ENCODE measurements at places on chromosomes 6 and 20. TPM values are rescaled to one million over a fixed set of nuclear protein-coding genes. Genes with fewer than 3 reads are reported as not detected.

DNA sequence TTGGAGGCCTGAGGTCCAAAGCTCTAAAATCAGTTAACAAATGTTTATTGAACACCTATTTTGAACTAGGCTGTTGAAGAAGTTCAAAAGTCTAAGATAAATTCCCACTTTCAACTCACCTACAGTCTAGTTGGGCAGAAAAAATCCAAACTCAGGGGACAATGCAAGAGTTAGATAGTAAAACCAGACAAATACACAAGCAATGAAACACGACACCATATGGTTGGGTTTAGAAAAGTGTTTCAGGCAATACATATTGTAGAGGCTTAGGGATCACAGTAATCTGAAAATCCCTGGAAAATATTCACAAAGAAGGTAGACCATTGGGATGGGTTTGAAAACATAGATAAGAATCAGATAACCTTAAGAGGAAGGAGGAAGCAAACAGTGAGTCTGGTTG lies 1.3 kb upstream of the CARMIL1 start:
- DNase-seq = no peak

- DNase-seq = no peak
Measured at GRCh38 chr6:56688521-56688920, 45.8 kb upstream of the DST start.

- no peak for DNase-seq
Measured at GRCh38 chr6:21914121-21914973, 320.8 kb downstream of the SOX4 start.

DNA sequence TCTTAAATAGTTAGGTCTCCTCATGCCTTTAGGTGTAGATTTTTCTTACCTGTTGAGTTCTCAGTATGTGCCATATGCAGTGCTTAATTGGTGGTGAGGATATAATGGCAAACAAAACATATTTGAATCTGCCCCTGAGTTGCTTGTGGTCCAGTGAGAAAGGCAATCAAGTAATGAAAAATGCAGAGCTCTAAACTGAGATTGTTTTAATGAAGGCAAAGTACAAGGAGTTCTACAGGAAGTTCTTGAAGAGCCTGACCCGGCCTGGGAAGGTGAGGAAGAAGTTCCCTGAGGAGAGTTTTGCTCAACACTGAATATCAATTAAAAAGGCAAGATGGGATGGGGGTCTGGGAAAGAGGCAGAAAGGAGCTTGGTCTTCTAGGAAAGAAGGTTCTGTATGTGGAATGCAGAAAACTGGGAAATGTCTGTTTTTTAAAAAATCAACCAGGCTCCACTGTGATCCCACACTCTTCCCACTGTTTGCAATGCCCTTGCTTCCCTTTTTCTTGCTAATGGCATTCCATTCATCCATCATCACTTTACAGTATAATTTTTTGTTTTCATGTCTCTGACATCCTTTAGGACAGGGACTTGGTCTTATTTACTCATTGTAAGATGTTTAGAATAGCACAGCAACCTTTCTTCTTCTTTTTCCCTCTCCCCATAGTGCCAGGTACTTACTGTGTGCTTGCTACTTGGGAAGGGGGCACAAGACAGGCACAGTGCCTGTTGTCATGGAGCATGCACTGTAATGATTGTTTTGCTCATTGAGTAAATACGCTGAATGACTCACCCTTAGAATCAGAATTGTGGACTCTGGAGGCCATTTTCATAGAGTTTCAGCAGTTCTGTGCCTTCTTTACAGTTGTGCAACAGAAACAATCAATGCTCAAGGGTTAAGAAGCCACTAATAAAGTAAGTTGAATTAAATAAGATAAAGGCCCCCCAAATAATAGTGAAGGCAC lies 64.3 kb downstream of the ANKS1A start:
- no peak for DNase-seq

LINC00237 gene
- polyA plus RNA-seq = not detected

LPA gene
- polyA plus RNA-seq = not detected

DNA sequence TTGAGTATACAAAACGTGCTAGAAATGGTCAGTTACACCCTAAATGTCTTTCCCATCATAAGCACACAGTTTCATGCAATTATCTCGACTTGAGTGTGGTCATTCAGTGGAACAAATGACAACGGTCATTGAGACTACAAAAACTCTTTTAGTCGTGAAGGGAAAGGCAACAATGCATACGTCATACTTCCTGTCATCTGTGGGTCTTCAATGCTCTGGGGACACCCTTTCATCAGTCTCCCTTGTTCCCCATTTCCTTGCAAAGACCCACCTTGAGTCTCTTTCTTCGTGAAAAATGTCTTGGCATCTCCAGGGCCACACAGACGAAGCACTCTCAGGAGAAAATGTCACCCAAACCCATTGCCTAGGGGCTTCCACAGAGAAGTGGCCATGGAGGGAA lies 238.5 kb downstream of the GMPR start:
- DNase-seq = no peak

DNA sequence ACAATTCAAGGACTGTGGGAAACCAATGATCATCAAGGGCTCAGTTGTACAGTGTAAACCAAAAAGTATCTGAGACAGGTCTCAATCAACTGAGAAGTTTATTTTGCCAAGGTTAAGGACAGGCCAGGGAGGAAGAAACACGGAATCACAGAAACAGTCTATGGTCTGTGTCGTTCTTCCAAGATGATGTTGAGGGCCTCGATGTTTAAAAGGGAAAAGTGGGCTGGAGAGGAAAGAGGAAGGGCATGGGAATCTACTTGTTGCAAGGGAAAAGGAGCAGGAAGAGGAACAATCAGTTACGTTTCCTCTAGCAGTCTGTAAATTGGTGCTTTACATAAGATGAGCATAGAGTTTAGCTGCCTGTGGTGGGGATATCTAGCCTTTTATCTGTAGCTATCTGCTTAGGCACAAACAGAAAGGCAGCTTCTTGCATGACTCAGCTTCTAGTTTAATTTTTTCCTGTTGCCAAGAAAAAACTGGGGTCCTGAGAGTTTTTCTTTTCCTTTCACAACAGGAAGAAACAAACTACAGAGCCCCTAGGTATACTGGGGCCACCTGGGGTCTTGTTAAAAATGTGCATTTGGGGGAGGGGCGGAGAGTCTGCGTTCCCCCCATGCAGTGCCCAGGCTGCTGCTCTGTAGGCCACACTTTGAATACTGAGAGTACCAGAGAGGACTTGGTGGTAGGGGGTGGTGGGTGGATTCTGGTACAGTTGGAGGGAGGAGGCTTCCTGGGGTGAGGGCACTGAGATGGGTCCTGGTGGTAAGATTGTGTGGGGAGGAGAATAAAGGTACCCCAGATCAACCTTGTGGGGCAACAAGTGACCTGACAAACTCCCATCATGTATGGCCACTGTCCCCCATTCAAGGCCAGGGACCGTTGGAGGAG lies 35.3 kb upstream of the EZR start:
- DNase-seq = no peak

GRCh38 chr20:41692479-41693135 lies 74.4 kb upstream of the CHD6 start:
- peak; percentile 75 for DNase-seq

DNA sequence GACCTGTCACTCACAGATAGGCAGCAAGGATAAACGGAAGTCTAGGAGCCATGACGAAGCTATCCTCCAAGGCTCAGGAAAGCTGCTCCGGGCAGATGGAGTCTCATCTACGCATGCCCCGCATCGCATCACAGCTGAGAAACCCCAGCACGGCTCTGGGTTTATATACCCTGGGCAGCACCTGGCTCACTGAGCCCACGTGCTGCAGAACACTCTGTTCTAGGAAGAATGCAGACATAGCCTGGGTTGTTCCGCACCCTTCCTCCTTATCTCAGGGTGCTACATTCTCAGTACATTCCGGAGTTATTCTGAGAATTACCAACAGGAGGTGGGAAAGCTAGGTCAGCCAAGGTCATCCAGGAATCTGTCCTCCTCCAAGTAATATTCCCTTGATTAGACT lies 260.4 kb downstream of the CBLN4 start:
- DNase-seq = no peak

- no peak for DNase-seq
Measured at GRCh38 chr6:163287626-163288025, 126.9 kb upstream of the QKI start.

TM9SF4 gene
- polyA plus RNA-seq = 29.4 TPM

GRCh38 chr6:108250240-108250866 lies 10.5 kb downstream of the SNX3 start:
- DNase-seq = peak; percentile 37

GRCh38 chr6:84193114-84193708 lies 34.2 kb downstream of the CEP162 start:
- no peak for DNase-seq

- DNase-seq = no peak
Measured at GRCh38 chr6:11700118-11700718, 78.4 kb downstream of the ADTRP start.

DNA sequence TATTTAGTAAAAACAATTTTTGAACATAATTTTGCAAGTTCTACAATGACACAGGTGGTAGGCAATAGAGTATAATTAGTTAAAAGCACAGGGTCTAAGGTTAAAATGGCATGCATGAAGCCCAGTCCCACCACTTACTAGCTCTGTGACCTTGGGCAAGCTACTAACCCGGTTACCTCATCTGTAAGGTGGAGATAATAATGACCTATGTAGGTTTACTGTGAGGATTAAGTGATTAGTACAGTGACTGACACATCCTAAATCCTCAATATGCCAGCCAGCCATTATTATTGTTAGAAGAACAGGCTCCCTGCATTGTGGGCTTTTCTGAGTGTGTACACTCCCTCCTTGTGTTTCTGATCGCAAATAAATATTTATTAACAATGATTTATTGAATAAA lies 26.2 kb downstream of the ATXN1 start:
- DNase-seq = no peak

HCRTR2 gene
- polyA plus RNA-seq = not detected

RAET1E gene
- not detected for polyA plus RNA-seq

CYP39A1 gene
- polyA plus RNA-seq = not detected

- no peak for DNase-seq
Measured at GRCh38 chr20:44776980-44777379, 31.3 kb downstream of the KCNK15 start.

GRCh38 chr6:37514837-37515236 lies 15.1 kb upstream of the CCDC167 start:
- DNase-seq = no peak

ZNF335 gene
- 11.2 TPM for polyA plus RNA-seq
